ENCODE measurements at places on chromosomes 5 and 9. TPM values are rescaled to one million over a fixed set of nuclear protein-coding genes. Genes with fewer than 3 reads are reported as not detected.

CATSPER3 gene
- under 0.01 TPM for total RNA-seq

ZNF354B gene
- 10.8 TPM for total RNA-seq

SPATA31E1 gene
- not detected for total RNA-seq

AGXT2 gene
- not detected for total RNA-seq

PDGFRB gene
- 10.4 TPM for total RNA-seq

LCN9 gene
- not detected for total RNA-seq

CCDC171 gene
- 0.65 TPM for total RNA-seq

ANXA2R gene
- 10.5 TPM for total RNA-seq

FCHSD1 gene
- total RNA-seq = 13.0 TPM

IFNA21 gene
- total RNA-seq = not detected

ACTBL2 gene
- under 0.01 TPM for total RNA-seq

IRX2 gene
- 0.98 TPM for total RNA-seq

CDKN2B-AS1 gene
- total RNA-seq = 2.2 TPM

MAPK9 gene
- 25.2 TPM for total RNA-seq

IFNA14 gene
- total RNA-seq = not detected

NRARP gene
- total RNA-seq = 23.0 TPM

OLFML2A gene
- total RNA-seq = 4.6 TPM

TRPM6 gene
- 0.09 TPM for total RNA-seq

PCDHA1 gene
- total RNA-seq = under 0.01 TPM

Measured in dermis lymphatic vessel endothelial cell (primary cell).